Endodermal cell (in vitro differentiated cells): ENCODE measurements at places on chromosomes 1 and 21. TPM values are rescaled to one million over a fixed set of nuclear protein-coding genes. Genes with fewer than 3 reads are reported as not detected.

The BCAR3 gene
- 32.7 to 36.9 TPM (median 35.8 TPM) in 3 replicates for total RNA-seq

The RCC2 gene
- 123 to 247 TPM (median 240 TPM) in 3 replicates for total RNA-seq

The LCE1D gene
- not detected in 3 replicates for total RNA-seq

The TRIM33 gene
- total RNA-seq = 50.6 to 54.4 TPM (median 52.5 TPM) in 3 replicates

DNA sequence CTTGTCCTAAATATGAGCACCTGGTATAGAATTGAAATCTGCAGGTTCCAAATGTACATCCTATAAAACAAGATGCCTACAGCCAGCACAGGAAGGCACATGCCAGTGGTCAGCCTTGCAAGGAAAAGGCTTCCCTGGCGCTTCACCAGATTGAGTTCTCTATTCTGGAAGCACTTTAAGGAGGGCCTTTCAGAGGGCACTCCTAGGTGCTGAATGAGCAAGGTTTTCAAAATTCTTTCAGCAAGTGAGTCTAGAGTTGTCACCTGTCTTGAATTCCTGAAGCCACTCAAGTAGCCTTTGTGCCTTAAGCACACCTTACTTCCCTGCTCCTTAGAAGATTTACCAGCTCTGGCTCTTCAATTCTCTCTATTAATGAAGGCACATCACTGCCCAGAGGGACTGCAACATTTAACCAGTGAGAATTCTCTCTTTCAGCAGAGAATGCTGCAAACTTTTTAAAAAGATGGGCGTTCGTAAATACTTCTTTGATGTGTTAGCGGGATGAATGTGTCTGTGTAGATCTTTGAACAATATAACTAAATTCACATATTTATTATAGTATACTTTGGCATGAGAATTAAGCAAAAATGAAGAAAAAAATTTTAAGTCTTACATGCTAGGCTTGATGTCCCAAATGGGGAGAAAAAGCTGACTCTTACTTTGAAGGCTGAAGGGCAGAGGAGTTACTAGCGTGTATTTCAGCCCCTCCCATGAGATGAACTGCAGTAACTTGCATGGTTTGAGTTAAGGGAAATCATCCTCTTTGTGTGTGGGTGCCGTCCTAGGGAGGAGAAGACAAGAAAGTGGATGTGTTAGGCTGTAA lies 162.0 kb downstream of the NTPCR start:
- peaks cover 5% of the 10 kb centered on the region for H3K36me3 ChIP-seq
- peak; percentile 55 for DNase-seq
- H3K27ac ChIP-seq = peak overlapping the region; percentile 87
- H3K27me3 ChIP-seq = no peaks in the 10 kb centered on the region

DNA sequence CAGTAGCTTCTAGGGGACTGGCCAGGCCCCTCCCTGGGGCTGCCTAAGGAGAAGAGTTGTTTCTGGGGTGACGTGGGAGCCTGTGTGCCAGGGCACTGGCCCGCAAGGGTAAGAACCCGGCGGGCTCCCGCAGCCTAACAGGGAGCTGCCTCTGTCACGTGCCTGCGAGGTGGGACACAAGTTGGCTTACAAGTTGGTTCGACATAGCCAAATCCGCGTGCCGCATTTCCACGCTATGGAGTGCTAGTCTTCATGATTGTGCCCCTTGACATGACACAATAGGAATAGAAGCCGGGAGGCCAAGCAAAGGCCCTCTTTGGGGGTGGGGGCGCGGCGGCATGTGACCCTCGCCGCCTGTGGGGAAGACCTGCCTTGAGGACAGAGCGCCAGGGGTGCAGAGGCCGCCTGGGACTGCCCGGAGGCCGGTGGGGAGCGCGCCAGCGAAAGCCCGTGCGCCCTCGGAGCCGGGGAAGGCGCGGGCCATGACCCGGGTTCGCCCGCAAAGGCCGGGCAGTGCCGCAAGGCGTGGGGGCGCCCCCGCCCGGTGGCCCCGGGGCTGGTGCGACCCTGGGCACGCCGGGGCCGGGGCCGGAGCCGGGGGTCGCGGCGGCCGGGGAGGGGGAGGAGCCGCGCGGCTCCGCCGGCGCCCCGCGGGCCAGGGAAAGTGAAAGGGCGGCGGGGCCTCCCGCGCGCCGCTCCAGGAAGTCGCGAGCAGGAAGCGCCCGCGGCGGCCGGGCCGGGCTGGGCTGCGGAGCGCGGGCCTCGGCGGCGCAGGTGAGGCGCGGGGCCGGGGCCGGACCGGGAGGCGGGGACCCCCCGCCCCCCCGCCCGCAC lies at the start of gene SLC37A1:
Gene SLC37A1 (plus strand): TSS at position 702 of the 834 bp plus-strand sequence. CDS start 4,603 bp downstream, outside the sequence.
- no peaks in the 10 kb centered on the region for H3K4me1 ChIP-seq
- peak; percentile 81 for DNase-seq
- H3K4me3 ChIP-seq = peak within 1 kb of the TSS; percentile 89
- peaks cover 14% of the 10 kb centered on the region for H3K27me3 ChIP-seq
- H3K27ac ChIP-seq = no peak within 1 kb of the TSS

DNA sequence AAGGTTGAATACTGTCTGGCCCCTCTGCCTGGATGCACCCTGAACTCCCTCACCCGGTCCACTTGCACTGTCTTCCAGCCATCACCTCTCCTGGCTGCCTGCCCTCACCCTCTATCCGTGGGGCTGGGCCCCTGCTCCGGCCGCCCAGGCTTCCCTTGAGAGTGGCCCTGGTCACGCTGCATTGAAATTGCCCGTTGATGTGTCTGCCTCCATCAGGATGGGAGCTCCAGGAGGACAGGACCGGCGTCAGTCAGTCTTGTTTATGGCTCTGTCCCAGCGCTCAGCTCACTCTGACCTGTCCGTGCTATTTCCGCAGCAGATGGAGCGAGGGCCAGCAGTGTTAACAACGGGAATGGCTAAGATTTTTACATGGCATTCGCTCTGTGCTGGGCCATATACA lies 34.9 kb downstream of the FOXO6 start:
- no peak for DNase-seq
- H3K4me3 ChIP-seq = no peak overlapping the region
- no peaks in the 10 kb centered on the region for H3K36me3 ChIP-seq
- H3K27ac ChIP-seq = no peak overlapping the region

DNA sequence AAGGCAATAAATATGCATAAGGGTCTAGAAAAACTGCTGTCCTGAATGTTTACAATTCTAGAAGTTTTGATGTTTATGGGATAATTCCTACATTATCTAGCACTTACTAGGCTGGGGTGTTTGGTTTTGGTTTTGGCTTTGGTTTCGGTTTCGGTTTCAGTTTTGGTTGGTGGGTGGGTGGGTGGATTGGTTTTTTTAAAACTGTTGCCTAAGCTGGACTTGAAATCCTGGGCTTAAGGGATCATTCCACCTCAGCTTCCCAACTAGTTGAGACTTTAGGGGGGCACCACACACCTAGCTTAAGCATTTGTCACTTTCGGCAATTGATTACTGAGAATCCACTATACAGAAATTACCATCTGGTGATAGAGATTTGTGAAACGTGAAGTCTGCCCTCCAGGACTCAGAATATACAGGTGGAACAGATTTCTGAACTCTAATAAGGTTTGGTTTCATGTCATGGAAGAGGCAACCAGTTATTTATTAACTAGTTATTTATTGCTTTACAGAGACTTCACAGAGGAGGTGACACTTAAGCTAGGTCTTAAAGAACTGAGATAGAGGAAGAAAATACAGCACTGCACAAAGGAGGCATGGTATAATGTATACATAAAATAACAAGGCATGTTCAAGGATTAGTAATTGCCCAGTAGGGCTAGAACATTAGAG lies 69.6 kb downstream of the PIK3R3 start:
- H3K27me3 ChIP-seq = no peaks in the 10 kb centered on the region
- H3K4me1 ChIP-seq = no peaks in the 10 kb centered on the region
- H3K27ac ChIP-seq = no peak overlapping the region

DNA sequence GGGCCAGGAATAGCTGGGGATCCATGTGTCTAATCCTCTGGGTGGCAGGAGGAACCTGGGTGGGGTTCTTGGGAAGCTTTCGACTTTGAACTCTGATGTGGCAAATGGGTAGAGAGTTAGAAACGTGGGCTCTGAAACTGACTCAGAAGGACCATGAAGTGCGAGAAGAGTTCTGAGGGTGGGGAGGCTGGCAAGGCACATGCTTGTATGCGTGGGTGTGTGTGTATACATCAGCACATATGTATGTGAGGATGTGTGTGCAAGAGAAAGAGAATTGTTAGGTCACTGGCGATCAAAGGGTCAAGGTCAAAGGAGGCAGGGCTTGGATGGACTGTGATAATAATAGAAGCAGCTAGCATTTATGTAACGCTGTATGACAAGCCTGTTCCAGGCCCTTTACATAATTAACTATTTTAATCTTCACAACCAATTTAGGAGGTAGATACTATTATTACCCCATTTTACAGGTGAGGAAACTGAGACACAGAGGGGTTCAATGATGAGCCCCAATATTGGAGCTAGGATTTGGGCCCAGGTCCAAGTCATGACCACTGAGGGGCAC lies 84.5 kb upstream of the POU3F1 start:
- H3K27me3 ChIP-seq = peaks cover 20% of the 10 kb centered on the region
- H3K4me1 ChIP-seq = no peaks in the 10 kb centered on the region
- H3K27ac ChIP-seq = no peak overlapping the region
- H3K4me3 ChIP-seq = no peak overlapping the region
- no peaks in the 10 kb centered on the region for H3K36me3 ChIP-seq

DNA sequence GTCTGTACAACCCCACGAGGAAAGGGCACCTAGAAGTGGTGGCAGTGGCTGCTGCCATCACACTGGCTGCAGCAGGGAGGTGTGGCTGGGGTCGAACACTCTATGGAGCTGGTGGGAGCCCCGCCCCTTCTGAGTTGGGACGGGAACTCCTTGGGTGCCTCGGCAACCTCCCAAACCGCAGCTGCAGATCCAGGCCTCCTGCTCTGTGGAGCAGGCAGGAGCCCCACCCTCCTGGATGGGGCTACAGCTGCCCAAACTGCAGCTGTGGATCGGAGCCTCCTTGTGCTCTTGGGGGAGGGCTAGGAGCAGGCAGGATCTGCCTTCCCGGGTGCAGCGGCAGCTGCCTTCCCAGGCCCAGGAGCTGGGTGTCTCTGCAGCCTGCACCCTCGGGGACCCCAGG lies 38.9 kb upstream of the TARDBP start:
- H3K4me3 ChIP-seq = no peak overlapping the region
- no peak overlapping the region for H3K27ac ChIP-seq
- H3K36me3 ChIP-seq = no peaks in the 10 kb centered on the region
- peak; percentile 77 for DNase-seq

GRCh38 chr1:3522564-3523265 lies 68.2 kb downstream of the ARHGEF16 start:
- H3K27ac ChIP-seq = no peak overlapping the region
- DNase-seq = no peak
- no peak overlapping the region for H3K4me3 ChIP-seq
- H3K27me3 ChIP-seq = no peaks in the 10 kb centered on the region

GRCh38 chr1:244876228-244876910 lies 12.0 kb upstream of the HNRNPU start:
- H3K36me3 ChIP-seq = no peaks in the 10 kb centered on the region
- H3K4me1 ChIP-seq = peaks cover 11% of the 10 kb centered on the region
- no peak for DNase-seq

- H3K27ac ChIP-seq = no peak overlapping the region
- no peak overlapping the region for H3K4me3 ChIP-seq
- no peaks in the 10 kb centered on the region for H3K36me3 ChIP-seq
- H3K4me1 ChIP-seq = no peaks in the 10 kb centered on the region
These were observed 3.4 kb upstream of the PIK3CD start for GRCh38 chr1:9648171-9648570.

DNA sequence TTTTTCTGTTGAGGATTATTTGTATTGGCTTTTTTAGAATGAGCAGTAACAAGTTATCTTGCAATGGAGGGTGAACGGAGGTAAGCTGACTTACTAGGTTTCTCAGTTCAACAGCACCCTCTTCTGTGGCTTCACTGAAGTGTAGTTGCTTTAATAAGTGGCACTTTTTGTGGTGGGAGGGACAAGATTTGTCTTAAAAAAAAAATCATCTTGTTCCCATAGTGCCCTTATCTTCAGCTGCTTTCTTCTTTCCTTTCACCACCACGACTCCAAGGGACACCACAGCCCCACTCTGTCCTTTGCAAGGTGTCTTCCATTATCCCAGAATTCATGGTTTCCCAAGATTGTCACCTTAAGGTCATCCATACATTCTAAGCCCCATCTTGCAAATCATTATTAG lies 92.9 kb downstream of the PIGK start:
- no peaks in the 10 kb centered on the region for H3K4me1 ChIP-seq
- H3K27ac ChIP-seq = no peak overlapping the region
- peak; percentile 62 for DNase-seq
- no peaks in the 10 kb centered on the region for H3K27me3 ChIP-seq

DNA sequence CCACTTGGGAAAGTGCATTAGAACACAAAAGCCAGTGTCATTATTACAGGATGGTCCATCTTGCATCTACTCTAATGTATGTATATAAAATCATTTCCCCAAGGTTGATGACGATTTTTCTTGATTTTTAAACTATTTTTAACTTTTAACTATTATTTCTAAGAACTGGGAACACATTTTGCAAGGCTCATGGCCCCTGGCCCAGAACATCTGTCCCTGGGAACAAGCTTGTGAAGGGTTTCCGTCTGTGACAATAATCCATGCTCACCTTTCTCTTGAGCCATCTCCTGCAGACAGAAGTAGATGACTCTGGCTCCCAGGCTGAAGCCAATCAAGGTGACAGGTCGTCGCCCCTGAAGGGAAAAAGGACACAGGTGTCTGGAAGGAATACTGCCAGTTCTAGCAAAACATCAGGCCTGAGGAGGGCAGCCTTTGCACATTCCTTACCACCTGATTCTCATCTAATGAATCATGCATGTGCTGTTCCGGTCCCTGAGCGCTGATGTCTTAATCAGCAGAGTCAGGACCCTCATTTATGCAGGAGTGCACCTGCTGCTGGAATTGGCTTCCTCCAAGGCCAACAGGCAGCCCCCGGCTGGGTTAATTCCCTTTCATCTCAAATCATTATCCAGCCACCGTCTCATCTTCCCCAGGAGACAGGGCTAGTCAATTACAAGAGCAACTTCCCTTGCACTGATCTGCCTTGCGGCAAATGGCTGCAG lies 62.5 kb downstream of the TMCO4 start:
- H3K36me3 ChIP-seq = no peaks in the 10 kb centered on the region
- no peak overlapping the region for H3K27ac ChIP-seq
- no peaks in the 10 kb centered on the region for H3K4me1 ChIP-seq
- H3K27me3 ChIP-seq = peaks cover 25% of the 10 kb centered on the region
- DNase-seq = no peak

GRCh38 chr1:183423541-183423940 lies 5.4 kb upstream of the NMNAT2 start:
- no peaks in the 10 kb centered on the region for H3K4me1 ChIP-seq
- no peak for DNase-seq
- H3K27me3 ChIP-seq = peaks cover 14% of the 10 kb centered on the region
- no peak overlapping the region for H3K4me3 ChIP-seq
- no peak overlapping the region for H3K27ac ChIP-seq

- H3K36me3 ChIP-seq = no peaks in the 10 kb centered on the region
- DNase-seq = no peak
- no peak overlapping the region for H3K27ac ChIP-seq
- H3K4me3 ChIP-seq = no peak overlapping the region
These were observed 66.4 kb downstream of the DAB1 start for GRCh38 chr1:57357462-57357861.

DNA sequence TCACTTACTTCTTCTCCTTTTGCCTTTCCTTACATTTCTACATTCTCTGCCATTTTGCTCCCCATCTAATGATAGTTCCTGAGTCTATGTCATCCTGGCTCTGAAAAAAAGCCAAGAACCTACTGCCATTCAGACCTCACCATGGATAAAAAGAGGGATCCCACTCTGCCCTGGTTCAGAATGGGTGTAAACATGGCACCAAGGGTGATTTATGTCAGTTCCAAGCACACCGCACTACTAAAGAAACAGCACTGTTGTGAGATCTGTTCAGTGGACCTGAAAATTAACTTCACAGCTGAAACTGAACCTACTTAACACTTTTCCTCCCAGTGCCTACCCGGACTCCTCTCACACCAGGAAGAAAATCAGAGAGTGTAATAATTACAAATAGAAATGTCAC lies 72.3 kb upstream of the NTPCR start:
- no peaks in the 10 kb centered on the region for H3K36me3 ChIP-seq
- H3K4me1 ChIP-seq = no peaks in the 10 kb centered on the region
- no peak overlapping the region for H3K4me3 ChIP-seq
- no peaks in the 10 kb centered on the region for H3K27me3 ChIP-seq
- no peak for DNase-seq
